ENCODE measurements at places on chromosomes 11 and 22.

GRCh38 chr22:35479359-35479758 is 61.3 kb upstream of the RASD2 start:
- DNase-seq = no peak

- no peak for DNase-seq
These were observed 3.7 kb upstream of the COMT start for GRCh38 chr22:19937616-19938473.

DNA sequence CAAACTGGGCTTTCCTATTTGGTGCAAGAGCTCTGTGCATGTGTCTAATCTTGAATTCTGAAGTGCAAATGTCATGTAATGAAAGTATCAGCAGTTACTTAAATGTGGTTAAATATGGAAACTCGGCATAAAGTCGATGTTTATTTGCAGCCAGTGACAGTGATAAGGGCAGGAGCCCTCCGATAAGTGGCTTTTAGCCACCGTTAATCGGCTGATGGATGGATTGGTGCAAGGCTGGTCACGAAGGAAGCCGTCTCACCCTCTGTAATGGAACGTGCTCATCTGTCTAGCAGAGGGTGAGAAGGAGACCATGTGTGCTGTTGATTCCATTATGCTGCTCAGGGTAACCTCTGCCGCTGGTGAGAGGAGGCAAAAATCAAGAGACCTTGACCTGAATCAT is 121.8 kb upstream of the PAX6 start:
- no peak for DNase-seq

DNA sequence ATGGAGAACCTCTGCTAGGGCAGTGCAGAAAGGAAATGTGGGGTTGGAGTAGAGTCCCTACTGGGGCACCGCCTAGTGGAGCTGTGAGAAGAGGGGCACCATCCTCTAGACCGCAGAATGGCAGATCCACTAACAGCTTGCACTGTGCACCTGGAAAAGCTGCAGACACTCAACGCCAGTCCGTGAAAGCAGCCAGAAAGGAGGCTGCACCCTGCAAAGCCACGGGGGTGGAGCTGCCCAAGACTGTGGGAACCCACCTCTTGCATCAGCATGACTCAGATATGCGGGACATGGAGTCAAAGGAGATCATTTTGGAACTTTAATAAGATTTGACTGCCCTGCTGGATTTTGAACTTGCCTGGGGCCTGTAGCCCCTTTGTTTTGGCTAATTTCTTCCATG is 8.7 kb downstream of the TSKU start:
- DNase-seq = no peak

GRCh38 chr11:26953770-26954392 is 40.0 kb upstream of the FIBIN start:
- DNase-seq = no peak

DNA sequence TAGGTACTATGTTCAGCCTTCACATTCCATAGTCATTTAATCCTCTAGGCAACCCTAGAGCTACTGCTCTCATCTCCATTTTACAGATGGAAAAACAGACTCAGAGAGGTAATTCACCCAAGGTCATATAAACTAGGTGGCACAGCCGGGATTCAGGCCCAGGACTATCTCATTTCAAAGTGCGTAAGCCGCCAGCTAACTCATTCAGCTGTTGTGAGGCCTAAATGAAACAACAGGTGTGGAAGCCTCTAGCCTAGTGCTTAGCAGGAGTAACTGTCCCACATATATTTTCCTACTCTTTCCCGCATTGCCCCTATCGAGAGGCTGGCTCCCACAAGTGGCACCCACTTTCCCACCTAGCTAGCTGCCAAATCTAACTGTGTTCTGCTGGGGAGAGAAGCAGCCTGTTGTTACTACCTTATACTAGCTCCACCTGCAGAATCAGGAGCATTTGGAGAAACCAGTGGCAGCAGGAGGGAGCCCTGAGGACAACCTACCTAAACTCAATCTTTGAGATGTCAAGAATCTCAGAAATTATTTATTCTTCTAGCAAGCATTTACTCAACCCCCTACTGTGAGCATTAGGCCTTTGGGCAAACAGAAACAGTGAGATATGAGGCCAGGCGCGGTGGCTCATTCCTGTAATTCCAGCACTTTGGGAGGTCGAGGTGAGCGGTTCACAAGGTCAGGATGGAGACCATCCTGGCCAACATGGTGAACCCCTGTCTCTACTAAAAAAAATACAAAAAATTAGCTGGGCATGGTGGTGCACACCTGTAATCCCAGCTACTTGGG is 20.9 kb downstream of the PRG3 start:
- DNase-seq = no peak

GRCh38 chr22:27785831-27786230 is 15.7 kb downstream of the MN1 start:
- no peak for DNase-seq

DNA sequence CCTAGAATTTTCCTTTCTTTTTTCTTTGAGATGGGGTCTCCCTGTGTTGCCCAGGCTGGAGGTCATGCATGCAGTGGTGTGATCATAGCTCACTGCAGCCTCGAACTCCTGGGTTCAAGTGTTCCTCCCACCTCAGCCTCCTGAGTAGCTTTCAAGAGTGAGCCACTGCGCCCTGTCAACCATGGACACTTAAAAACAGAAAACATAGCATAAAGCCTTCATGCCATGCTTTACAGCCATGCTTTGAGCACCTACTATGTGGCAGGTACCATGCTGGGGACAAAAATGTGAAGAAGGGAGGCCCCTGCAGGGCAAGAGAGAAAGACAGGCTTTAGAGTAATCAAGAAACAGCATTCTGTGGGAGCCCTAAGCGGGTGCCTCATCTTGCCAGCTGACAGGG is 13.7 kb upstream of the GNB1L start:
- no peak for DNase-seq

DNA sequence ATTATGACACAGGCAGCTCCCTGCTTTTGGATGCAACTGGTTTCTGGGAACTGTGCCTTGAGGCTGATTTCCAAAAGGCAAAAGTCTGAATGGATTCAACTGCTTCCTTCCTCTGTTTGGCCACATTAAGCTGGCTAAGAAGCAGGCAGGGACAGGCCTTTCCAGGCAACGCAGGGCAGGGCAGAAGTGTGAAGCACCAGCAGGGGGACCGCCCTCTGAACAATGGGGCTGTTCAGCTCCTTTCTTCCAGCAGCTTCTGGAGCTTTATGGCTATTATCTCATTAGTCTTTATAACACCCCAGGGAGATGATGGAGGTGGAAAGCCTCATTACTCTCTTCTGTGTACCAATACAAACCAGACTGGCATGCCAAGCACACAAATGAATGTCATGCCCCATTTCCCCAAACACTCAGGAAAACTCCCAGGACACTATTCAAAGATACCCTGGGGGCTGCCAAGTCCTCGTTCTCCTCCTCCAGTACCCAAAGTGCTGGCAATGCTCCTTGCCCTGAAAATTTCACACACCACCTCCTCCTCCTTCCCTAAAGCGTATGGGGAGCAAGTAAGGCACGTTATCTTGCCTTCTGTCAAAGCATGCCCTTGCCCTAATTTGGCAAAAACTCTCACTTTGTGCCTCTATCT is 21.3 kb downstream of the MORC2 start:
- DNase-seq = no peak

GRCh38 chr11:42806191-42806590 is 505.6 kb upstream of the API5 start:
- DNase-seq = no peak

DNA sequence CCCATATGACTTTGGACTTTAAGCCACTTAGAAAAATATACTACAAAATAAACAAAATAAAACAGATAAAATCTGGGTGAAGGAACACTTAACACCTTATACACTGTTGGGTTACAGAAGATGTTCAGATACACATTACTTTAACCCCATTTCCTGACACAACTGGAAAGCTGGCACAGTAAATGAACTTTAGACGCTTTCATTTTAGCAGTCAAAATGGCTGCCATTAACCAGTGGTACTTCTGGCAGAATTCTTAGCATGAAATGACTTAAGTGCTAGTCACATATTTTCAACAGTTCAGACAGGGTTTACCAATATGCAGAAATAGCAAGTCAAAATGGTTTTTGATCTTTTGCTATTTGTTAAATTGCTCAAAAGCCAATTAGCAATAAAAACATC is 37.9 kb downstream of the PIK3C2A start:
- DNase-seq = no peak

GRCh38 chr22:26589367-26589844 is 526 bp downstream of the TPST2 start:
- peak; percentile 59 for DNase-seq

DNA sequence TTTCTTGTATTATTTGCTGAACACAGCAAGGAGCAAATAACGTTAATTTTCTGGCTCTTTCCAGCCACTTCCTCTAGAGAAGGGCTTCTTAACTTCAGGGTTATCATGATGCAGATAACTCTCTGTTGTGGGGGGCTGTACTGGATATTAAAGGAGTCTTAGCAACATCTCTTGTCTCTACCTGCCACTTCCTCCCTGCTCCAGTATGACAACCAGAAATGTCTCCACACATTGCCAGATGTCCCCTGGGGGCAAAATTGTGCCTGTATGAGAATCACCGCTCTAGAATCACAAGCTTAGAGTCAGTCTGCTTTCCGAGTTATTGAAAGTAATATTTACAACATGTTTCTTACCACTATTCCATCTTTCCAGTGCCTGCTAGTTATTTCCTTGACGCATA is 6.8 kb downstream of the JRKL start:
- DNase-seq = no peak

DNA sequence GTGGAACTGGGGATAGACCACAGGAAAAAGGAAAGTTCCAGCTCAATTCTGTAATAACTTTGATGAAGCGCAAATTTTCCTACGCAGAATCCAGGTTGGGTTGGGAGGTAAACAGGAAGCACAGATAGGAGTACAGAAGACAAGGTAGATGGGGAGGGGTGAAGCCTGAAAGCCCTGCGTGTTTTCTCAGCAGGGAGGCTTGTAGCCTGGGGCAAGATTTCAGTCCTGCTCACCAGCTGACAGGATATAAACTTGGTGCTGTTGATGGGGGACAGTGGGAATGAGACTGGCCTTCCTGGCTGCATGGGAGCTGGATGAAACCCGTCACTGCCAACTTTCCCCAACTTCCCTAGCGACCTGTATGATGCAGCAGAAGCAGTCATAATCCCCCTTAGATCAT is 114.9 kb downstream of the ARHGAP32 start:
- DNase-seq = no peak

DNA sequence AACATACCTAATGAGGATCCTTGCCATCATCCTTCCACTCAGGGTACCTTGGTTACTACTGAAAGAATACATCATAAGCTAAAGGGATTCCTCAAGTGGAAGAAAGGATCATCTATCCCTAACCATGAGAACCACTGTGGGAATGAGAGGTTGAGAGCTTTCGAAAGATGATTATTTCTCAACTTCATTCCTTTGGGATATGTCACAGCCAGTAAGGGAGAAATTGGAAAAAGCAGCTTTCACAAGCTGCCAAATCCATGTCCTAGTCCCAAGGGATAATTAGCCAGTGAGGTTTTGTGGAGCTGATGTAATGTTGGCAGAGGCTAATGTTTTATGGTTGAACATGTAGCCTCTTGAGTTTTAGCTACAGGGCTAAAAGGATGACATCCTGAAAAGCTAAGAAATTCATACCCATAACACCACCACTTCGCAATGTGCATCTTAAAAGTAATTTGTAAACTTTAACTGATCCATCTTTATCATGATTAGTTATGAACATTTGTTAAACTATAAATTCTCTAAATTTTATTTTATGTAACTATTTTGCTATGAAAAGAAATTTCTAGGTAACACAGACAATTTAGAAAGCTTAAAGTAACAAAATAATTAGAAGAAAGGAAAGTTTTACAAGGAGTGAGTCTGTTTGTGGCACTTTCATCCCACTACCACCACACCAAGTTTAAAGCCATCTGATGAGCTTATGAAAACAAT is 123.9 kb downstream of the MRTFA start:
- DNase-seq = no peak

- no peak for DNase-seq
These were observed 34.4 kb downstream of the MPPED1 start for GRCh38 chr22:43446037-43446803.

- peak; percentile 48 for DNase-seq
These were observed 789 bp downstream of the SIK2 start for GRCh38 chr11:111602865-111603610.

DNA sequence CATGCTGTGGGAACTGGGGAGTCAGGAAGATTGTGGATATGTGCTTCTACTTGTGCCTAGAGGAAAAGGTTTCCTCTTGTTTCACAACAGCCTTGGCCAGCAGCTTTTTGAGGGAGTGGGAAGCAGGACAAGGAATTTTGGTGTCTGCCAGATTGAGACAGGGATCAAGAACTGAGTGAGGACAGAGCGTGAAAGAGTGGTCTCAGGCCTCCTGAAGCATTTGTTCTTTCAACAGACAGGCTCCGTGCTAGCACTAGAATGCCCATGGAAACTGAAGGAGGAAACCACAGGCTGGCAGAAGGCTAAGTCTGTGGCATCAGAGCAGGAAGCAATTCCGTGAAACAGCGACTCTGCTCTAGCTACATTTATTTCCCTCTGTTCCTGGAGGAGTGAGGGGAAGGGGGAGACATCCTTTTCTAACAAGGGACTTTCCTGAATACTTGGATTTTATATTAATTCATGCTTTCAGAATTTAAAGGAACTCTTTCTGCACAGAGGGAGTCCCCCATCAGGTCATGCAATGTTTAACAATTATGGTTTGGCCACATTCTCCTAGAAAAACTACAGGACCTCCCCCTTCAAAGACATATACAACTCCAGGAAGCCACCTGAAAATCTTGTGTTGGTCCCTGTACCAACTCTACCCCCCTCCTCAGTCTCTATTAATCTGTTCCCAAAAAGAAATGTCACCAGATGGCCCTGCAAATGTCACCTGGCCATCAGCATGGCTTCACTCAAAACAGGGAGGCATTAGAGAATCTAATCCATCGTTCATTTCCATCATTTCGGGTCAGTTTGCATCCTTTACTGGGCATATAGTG is 96.1 kb downstream of the SYT9 start:
- DNase-seq = no peak

GRCh38 chr11:45879803-45880686 is 5.4 kb upstream of the MAPK8IP1 start:
- DNase-seq = no peak

DNA sequence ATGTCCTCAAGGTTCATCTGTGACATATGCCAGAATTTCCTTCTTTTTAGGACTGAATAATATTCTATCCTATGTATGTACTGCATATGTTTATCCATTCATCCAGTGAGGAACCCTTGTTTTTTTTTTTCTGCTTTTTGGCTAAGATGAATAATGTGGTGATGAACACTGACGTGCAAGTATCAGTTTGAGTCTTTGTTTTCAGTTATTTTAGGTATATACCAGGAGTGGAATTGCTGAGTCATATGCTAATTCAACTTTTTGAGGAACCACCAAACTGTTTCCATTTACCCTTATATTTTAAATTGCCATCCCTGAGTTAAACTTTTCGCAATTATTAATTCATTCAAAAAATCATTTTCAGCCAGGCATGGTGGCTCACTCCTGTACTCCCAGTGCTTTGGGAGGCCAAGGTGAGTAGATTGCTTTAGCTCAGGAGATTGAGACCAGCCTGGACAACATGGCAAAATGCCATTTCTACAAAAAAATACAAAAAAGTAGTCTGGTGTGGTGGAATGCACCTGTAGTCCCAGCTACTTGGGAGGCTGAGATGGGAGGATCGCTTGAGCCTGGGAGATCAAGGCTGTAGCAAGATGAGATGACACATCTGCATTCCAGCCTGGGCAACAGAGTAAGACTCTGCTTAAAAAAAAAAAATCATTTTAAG is 64.2 kb downstream of the MICAL2 start:
- no peak for DNase-seq

- DNase-seq = no peak
These were observed 122.5 kb downstream of the GALNT18 start for GRCh38 chr11:11499300-11499699.

- DNase-seq = no peak
These were observed 64.9 kb downstream of the NAV2 start for GRCh38 chr11:19777377-19778102.
